AG10803 (cell line): ENCODE measurements at places on chromosomes 2 and 18.
A peak's percentile ranks its signal among the peaks of the same experiment; 100 is the strongest.

- no peak for DNase-seq
Measured at GRCh38 chr2:172358691-172359556, 68.5 kb upstream of the ITGA6 start.

DNA sequence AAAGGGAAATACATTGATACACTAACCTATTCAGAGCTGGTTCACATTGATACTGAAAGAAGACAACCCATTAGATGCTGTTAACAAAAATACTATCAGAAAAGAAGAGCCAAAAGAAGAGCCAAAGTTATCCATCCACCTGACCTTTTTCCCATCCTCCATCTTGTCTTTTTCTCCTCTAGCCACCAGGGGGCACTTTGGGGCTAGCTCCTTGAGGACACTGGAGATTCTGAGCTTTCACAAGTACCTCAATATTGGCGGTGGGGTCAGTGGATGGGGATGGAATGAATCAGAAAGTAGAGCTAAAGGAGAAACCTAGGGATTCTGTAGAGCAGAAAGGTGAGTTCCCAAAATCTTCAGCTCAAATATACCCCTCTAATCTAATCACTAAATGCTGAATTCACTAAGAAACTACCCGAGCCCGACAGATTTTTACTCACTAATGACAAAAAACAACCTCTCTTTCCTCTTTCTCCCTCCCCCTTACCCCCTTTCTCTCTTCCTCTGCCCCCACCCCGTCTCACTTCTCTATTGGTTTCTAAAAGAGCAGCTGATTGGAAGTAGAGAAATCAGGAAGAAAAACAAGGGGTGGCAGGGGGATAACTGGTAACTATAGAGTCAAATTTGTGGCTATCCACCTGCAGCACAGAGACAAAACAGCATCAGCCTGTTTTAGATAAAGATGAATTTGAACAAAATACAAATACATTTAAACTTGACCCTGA lies 203.3 kb downstream of the TCF4 start:
- DNase-seq = peak; percentile 48

- no peak for DNase-seq
Measured at GRCh38 chr18:23114911-23115310, 20.4 kb upstream of the CABLES1 start.

- DNase-seq = no peak
Measured at GRCh38 chr2:207905546-207905945, 119.8 kb downstream of the PLEKHM3 start.

- DNase-seq = no peak
Measured at GRCh38 chr2:204966245-204966644, 421.0 kb downstream of the PARD3B start.

DNA sequence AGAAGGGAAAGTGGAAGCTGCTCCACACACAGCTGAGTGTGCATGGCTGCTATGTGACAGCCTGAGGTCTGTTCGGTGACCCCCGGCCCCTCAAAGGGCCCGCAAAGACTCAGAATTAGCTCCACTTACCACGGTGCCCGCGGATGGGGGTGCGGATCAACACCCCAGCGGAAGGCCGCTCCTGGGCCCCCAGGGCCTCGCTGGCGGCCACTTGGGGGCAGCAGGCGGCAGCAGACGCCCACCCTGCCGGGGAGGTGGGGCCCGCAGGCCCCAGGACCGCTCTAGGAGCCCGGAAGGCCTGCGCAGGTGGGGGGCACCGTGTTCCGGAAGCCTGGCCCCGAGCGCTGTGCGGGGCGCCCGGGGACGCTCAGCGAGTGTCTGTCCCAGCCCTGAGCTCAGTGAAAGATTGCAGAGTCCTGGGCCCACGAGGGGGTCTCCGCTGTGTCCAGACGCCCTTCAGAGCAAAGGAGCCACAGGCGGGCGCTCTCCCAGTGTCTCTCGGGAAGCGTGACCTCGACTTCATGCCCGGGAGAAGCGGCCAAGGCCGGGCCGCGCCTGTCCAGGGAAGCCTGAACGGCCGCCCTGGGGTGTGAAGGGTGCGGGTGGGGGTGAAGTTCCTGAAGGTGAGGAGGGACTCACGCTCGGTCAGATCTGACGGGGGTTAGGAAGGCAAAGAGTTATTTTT lies 118.7 kb downstream of the VAPA start:
- DNase-seq = no peak

DNA sequence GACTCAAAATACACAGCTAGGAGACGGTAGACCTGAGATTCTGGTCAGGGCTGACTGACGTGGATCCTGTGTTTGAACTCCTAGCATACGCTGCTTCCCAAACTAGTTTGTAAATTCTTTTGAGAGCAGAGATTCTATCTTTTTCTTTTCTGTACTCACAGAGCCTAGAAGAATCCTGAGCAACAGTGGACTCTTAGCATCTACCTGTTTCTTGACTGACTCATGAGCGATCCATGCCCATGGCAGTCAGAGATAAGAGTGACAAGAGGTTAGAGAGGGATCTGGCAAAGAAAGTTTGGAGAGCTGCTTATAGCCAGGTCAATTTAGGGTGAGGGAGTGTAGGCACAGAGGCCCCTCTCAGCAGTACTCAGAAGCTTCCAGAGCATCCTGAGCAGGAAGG lies 41.1 kb upstream of the PPP1CB start:
- DNase-seq = no peak

GRCh38 chr2:229152674-229153073 lies 118.4 kb downstream of the PID1 start:
- DNase-seq = no peak

DNA sequence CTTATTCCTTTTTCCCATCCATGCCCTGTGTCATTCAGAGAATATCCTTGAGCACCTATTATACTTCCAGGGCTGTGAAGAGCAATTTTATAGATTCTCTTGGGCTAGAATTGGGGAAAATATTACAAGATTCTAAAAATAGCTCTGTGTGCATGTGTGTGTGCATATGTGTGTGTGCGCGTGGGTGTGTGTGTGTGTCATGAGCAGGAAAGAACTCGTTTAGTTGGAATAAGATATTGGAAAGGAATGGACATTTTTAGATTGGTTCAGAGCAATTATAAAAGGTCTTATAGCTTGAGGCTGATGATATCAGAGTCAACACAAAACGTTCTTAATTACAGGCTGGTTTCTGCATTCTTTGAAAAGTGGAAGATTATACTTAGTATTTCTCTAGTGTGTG lies 212.1 kb upstream of the COPS8 start:
- peak; percentile 15 for DNase-seq

- DNase-seq = no peak
Measured at GRCh38 chr2:69807821-69808540, 21.5 kb upstream of the GMCL1 start.

DNA sequence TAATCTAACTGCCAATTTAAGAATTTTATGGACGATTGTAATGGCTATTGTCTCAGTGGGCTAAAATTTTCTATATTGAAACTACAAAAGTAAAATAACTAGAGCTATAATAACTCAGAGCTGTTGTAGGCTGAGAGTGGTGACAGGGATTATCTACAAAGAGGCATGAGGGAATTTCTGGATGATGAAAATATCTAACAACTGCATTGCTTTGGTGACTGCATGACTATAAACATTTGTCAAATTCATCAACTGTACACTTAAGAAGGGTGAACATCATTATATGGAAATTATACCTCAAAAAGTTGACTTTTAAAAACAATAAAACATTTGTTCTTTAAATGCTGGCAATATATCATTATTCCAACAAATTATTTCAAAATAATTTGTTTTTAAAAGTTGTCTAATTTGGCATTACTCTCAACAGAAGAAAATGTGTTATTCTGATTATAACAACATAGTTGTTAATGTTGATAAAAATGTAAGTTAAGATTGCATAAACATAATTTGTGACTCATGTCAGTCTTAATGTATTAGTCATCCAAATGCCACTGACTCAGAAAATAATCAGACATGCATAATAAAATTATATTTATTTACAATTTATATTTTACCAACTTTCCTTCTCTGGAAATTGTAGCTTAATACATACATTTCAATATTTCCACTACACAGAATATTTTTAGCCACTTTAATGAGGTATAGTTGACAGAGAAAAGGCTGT lies 865.1 kb upstream of the VRK2 start:
- peak; percentile 5 for DNase-seq

- DNase-seq = no peak
Measured at GRCh38 chr2:130834091-130834930, 2.4 kb upstream of the ARHGEF4 start.

DNA sequence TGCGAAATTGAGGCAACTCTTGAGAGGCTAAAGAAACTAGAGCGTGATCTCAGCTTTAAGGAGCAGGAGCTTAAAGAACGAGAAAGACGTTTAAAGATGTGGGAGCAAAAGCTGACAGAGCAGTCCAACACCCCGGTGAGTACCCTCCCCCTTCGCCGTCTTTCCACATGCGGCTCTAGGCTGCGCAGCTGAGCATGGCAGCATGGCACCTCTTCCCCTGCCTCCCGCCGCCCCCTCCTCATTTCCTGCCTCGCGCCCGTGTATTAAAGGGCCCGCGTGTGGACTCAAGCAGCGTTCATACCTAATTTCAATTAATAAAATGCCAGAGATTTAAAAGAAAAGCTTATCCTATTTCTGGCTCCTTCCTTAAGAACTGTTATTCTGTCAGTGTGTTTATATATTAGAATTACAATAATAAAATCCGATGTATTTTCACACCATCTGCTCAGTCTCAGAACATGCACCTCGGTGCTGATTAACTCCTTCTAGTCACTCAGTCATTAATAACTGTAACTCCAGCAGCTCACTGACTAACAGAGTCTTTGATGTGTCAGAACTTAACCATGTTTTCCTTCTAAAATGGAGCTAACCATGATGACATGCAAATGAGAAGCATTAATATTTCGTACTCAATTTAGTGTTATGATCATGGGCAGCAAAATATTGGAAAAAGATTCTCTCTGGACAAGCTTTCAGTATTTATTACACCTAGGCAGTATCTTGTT lies 137.4 kb upstream of the CDCA7 start:
- no peak for DNase-seq

- DNase-seq = peak; percentile 23
Measured at GRCh38 chr18:47283476-47283875, 32.0 kb upstream of the SKOR2 start.

GRCh38 chr18:44238454-44238853 lies 442.2 kb upstream of the SETBP1 start:
- no peak for DNase-seq

GRCh38 chr2:95375532-95376150 lies 26.9 kb upstream of the FAHD2A start:
- DNase-seq = no peak

DNA sequence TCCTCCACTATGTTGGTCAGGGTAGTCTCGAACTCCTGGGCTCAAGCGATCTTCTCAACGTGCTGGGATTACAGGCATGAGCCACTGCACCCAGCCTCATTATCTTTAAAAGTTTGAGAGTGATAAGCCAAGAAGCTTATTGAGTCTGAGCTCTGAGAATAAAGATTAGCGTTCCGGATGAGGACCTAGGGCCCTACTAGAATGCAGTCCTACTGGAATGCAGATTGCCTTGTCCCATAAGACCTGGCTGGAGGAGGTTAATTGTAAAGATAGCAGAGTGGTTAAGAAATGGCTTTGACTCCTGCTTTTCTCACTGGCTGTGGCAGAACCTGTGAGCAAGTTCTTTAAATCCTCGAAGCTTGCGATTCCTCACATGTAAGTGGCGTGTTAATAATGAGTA lies 4.0 kb downstream of the VWA3B start:
- no peak for DNase-seq

DNA sequence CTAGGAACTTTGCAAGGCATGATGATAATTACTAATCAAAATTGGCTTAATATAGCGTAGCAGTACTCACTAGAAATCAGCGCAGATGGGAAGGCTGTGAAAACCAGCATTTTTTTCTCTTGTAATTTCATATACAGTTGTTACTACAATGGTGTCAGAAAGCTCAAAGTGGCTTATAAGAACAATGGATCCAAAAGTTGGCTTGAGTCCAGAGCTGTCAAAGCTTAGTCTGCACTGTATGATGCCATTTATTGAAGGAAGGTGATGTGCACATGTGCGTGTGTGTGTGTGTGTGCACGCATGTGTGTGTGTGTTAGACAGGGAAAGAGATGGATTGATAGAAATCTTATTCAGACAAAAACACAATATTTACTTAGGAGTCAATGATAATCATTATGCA lies 341.3 kb downstream of the TGIF1 start:
- DNase-seq = no peak

DNA sequence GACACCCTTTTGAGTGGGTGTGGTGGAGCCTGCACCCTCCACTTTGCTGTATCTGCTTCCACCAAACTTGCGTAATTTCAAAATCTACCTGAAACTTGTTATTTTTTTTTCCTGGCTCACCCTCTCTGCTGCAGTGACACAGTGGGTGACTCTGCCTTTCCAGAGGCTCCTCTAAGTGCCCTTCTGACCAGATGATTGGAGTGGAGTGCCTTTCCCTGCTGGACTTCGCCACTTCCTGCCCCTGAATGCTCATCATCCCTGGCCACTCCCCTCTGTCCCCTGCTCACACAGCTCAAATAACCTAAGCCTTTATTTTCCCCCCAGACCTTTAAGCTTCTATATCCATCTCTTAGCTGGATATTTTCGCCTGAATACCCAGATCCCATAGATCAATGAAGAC lies 777.5 kb upstream of the ID2 start:
- no peak for DNase-seq

GRCh38 chr2:201246280-201246679 lies 14.1 kb upstream of the CASP8 start:
- DNase-seq = no peak

GRCh38 chr2:239548451-239548871 lies 147.6 kb upstream of the HDAC4 start:
- DNase-seq = no peak

DNA sequence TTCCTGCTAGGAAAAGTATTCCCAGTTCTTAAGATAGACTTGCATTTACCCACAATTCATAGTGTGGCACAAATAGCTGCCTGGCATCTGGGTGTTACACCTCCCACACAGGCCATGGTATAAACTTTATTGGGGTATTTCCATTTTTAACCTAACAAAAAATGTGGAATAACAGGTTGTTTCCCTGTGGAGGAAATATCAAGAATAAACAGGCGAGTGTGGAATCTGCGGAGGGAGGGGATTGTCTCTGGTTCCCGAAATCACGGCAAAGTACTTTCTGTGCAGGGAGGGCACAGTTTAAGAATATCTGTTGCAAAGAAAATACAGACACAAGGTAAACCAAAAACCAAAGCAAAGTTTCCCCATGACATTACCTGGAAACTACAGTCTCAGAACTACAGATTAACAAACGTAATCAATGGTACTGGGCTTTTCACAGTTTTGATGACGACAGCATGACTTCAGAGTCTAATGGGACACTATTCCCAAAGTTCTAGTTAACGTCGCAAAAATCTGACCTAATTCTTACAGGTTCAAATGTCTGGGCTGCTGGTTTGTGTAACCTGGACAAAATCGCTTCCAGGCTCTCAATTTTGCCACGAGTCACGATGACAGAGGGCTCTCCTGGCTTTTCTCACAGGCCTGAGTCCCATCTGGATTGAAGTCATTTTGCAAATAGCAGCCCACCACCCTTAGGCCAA lies 1.4 kb downstream of the STARD7 start:
- DNase-seq = no peak

- DNase-seq = peak; percentile 70
Measured at GRCh38 chr2:227447606-227448005, 24.4 kb upstream of the AGFG1 start.

DNA sequence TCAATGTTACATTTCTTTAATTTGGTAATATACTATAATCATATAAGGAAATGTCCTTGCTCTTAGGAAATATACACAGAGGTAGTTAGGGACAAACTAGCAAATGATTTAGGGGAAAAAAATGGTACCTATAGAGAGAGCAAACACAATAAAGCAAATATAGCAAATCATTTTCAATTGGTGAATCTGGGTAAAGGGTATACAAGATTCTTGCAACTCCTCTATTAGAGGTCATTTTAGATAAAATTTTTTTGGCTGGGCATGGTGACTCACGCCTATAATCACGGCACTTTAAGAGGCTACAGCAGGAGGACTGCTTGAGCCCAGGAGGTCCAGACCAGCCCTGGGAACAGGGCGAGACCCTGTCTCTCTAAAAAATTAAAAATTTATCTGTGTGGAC lies 44.4 kb downstream of the STRN start:
- DNase-seq = no peak
